ENCODE measurements at places on chromosomes 5 and 9. TPM values are rescaled to one million over a fixed set of nuclear protein-coding genes. Genes with fewer than 3 reads are reported as not detected.

RAD23B gene
- 138 TPM for total RNA-seq

PAPPA gene
- not detected for total RNA-seq

GRCh38 chr5:79837761-79838551, 148.3 kb downstream of the CMYA5 start:
- H3K4me3 ChIP-seq, result no peak overlapping the region
- DNase-seq, result no peak
- no peaks in the 10 kb centered on the region for H3K36me3 ChIP-seq
- no peaks in the 10 kb centered on the region for H3K4me1 ChIP-seq

GRCh38 chr5:75522542-75522941, 10.9 kb downstream of the POLK start:
- H3K27me3 ChIP-seq, result no peaks in the 10 kb centered on the region
- peaks cover 41% of the 10 kb centered on the region for H3K36me3 ChIP-seq
- no peak overlapping the region for H3K4me3 ChIP-seq
- no peak for DNase-seq

DNA sequence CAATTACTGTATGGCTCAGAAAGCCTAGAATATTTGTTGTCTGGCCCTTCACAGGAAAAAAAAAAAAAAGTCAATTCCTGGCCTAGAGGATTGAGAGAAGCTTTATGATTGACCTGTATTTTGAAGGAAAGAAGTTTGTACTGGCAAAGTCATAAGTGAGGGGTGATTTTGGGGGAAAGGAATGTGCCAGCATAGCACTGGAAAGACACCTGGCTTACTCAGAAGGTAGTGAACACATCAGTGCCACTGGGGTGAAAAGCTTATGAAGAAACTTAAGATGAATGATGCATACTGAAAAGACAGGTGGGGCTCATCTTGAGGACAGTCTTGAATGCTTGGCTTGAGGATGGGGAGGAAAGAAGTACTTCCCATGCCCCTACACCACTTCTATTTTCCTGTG, 127.9 kb upstream of the RASA1 start:
- H3K4me3 ChIP-seq, result no peak overlapping the region
- no peak for DNase-seq
- no peak overlapping the region for H3K27ac ChIP-seq
- no peaks in the 10 kb centered on the region for H3K4me1 ChIP-seq

- H3K36me3 ChIP-seq, result no peaks in the 10 kb centered on the region
- no peak overlapping the region for H3K27ac ChIP-seq
- DNase-seq, result no peak
- no peaks in the 10 kb centered on the region for H3K4me1 ChIP-seq
Observed at GRCh38 chr9:102185962-102186361, 447.5 kb upstream of the GRIN3A start.
